ENCODE measurements at places on chromosomes 16 and 17.

DNA sequence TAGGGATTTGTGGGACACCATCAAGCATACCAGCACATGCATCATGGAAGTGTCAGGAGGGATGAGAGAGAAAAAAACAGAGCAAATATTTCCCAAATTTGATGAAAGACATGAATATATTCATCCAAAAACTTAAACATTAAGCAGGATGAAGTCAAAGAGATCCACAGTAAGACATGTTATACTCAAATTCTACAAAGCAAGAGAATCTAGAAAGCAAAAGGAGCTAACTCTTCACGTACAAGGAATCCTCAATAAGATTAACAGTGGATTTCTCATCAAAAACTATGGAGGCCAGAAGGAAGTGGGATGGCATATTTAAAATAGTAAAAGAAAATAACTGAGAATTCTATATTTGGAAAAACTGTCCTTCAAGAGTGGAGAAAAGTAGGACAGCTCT is 374.8 kb downstream of the ZFHX3 start:
- no peak for DNase-seq

DNA sequence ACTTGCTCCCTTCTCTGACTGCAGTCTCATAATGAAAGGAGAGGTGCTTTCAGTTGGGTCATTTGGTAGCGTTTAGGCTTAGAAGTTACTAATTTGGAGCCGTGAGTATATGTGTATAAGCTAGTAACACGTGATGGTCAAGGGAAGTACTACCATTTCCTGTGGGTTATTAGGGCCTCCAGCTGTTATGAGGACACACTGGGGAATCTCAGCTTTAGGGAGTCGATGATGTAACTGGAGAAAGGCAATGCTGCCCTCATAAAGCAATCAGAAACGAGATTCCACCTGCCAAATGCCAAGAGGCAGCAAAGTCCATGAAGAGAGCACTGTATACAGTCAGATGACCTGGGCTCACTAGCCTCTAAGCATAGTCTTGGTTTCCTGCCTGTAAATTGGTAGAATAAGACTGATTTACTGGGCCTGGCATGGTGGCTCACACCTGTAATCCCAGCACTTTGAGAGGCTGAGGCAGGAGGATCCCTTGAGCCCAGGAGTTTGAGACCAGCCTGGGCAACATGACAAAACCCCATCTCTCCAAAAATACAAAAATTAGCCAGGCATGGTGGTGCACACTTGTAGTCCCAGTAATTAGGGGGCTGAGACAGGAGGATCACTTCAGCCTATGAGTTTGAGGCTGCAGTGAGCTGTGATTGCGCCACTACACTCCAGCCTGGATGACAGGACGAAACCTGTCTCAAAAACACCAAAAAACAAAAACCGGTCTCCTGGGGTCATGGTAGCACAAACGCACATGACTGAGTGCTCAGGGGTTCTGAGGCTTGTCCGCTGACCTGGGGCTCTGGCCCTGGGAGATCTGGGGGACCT is 53.0 kb downstream of the SF3B3 start:
- DNase-seq: no peak

- no peak for DNase-seq
Observed at GRCh38 chr17:48328457-48328856, 101.6 kb downstream of the SKAP1 start.

GRCh38 chr17:80082403-80083135 is 18.8 kb upstream of the GAA start:
- peak; percentile 75 for DNase-seq

DNA sequence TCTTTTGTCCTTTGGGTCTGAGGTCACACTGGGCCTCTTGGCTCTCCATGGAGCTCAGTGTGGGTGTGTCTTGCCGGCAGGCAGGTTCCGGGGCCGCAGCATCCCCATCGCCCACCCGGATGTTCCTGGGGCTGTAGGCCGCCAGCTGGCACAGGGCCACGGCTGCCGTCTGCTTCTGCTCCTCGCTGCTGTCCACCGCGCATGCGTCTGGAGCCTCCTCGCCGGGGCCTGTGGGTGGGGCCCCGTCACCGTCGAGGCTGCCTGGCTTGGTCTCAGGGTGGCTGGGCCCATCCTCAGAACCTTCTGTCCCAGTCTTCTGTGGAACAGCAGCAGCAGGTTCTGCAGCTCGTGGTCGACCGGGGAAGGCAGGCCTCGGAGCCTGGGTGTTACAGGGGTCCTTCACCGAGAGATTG is 9.6 kb downstream of the ZNF750 start:
- DNase-seq: no peak

DNA sequence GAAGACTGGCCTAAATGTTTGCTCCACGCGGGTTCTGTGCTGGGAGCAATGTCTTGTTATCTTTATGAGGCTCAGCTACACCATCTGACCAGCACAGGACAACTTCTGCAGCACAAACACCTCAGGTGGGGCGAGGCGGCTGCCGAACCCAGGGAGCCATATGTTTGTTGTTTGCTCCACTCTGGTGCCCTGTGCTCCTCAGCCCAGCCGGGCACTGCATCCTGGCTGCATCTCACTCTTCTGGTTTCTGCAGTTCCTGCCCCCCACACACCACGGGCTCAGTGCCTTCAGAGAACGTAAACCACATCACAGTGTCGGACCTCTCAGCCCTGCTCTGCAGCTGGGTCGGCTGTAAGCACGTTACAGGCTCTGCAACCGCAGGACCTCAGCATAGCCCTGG is 32.4 kb downstream of the MXRA7 start:
- DNase-seq: peak; percentile 64

DNA sequence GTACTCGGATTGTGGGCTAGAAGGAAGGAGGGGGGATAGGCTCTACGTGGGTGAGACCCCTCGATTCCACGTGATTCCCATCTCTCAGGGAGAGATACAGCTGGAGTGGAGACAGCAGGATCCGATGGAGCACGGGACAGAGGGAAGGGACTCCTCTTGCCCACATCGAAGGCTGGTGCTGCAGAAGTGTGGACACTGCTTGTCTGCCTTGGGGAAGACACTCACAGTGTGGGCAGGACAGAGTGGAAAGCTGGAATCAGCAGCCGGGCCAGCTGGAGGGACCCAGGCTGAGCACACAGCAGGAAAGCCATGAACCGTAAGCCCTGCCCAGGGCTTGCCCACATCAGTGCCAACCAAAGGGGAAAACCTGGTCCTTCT is 42.1 kb upstream of the RPH3AL start:
- no peak for DNase-seq

DNA sequence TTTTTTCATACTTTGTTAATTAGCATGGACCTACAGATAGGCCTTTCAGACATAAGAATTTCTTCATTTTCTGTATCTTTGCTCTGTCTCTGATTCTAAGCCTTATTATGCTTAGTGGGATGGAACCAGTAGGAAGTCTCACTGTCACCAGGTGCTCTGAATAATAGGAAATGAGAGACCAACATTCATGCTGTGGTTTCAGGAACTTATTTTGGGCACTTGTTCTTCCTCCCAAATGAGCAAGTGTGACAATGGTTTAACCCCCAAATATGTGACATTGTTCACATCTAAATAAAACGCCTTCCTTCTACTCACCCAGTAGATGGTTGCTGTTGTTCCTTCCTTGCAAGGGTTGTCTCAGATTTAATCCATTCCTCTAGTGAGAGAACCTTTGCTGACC is 100.2 kb downstream of the SYCE1L start:
- DNase-seq: no peak

GRCh38 chr16:1535391-1536291 is 2.2 kb downstream of the TMEM204 start:
- peak; percentile 70 for DNase-seq

DNA sequence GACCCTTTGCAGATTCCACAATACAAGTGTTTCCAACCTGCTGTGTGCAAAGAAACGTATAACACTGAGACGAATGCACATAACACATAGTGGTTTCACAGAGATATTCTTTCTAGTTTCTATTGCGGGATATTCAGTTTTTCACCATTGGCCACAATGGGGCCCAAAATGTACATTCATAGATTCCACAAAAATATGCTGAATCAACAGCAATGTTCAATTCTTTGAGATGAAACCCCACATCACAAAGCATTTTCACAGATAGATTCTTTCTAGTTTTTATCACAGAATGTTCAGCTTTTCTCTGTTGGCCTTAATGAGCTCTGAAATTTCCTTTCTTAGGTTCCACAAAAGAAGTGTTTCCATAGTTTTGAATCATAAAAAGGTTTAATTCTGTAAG is 2472.3 kb downstream of the TP53TG3F start:
- no peak for DNase-seq

- no peak for DNase-seq
Observed at GRCh38 chr17:50925296-50925891, 59.2 kb upstream of the TOB1 start.

GRCh38 chr17:2867441-2868424 is 71.5 kb downstream of the RAP1GAP2 start:
- DNase-seq: no peak

GRCh38 chr16:87243478-87243877 is 73.7 kb downstream of the C16orf95 start:
- no peak for DNase-seq

DNA sequence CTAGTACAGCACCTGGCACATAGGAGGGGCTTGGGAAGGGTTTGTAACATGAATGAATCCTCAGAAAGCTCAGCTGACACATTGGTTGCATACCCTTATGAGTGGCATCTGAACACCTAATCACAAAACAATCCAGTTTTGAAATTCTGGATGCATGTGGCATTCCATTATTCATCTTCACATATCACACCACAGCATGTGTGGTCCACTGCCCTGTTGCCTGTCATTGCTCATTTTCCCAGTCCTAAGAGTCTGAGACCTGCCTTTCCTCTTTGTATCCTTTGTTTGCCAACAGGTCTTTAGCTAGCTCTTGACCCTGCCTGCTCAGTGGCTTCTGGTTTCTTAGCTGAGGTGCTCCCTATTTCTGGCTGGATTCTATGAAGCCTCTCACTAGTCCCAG is 170.8 kb upstream of the ASIC2 start:
- DNase-seq: no peak

GRCh38 chr16:68126395-68126794 is 41.2 kb downstream of the NFATC3 start:
- DNase-seq: no peak

- no peak for DNase-seq
Observed at GRCh38 chr17:77815127-77815905, 143.2 kb upstream of the TNRC6C start.

DNA sequence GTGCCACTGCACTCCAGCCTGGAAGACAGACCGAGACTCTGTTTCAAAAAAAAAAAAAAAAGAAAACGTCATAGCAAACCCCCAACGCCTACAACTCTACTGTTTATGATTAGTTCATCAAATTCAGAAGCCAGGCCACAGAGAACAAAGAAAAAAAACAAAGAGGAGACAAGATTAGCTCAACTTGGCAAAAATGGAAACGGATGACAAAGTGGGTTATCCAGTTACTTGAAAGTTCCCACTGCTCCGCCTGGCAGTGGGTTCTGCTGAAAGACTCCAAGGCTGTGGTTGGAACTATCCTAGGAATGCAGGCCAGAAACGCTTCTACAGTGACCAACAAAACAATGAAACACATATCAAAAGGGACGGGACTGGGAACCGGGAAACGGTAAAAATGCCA is 53.1 kb downstream of the MRM3 start:
- no peak for DNase-seq

DNA sequence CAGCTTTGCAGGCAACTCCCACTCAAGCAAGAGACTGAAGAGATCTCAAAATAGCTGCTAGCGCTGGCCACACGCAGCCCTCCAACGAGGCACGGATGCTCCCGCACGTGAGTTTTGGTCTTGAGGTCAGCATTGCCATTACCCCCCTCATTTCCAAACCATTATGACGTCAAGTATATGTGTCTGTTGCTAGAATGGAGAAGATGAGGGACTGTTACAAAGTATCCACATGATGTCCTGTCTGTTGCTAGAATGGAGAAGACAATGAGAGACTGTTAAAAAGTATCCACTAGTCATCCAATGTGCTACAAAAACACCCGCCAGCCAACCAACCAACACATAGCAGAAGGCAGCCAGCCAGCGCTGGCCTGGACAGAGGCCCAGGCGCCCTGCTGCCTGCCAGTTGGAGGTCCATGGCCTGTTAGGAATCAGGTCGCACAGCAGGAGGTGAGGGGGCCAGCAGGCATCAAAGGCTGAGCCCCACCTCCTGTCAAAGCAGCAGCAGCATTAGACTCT is 24.8 kb downstream of the KLHDC4 start:
- DNase-seq: no peak

- DNase-seq: no peak
Observed at GRCh38 chr17:45579529-45580495, 89.3 kb upstream of the PLEKHM1 start.

DNA sequence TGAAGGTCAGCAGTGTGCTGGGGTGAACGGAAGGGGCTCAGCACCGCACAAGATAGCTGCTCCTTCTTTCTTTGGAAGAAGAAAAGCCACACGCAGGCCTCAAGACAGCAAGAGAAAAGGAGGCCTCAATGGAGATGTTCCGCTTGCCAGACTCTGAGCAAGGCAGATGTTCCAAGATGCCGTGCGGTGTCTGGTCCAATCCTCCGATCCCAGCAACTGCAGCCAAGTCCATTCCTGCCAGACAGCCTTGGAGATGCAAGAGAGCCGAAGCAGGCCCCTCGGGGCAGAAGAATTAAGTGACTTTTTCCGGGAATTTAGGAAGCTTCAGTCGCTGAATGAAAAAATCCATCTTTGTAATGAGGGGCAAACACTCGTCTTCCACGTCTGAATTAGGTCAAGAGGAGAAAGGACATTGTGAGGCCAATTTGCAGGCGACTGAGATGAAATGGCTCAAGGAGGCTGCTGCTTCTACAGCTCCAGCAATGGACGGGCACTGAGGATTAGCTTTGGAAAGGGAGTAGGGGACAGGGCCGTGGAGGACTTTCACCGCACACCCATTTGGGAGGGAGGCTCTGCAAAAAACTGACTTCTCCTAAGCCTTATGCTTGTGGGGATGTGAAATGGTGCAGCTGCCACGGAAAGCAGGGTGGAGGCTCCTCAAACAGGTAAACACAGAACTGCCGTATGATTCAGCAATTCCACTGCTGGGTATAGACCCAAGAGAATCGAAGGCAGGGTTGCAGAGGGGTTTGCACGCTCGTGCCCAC is 44.7 kb downstream of the RPH3AL start:
- DNase-seq: no peak

DNA sequence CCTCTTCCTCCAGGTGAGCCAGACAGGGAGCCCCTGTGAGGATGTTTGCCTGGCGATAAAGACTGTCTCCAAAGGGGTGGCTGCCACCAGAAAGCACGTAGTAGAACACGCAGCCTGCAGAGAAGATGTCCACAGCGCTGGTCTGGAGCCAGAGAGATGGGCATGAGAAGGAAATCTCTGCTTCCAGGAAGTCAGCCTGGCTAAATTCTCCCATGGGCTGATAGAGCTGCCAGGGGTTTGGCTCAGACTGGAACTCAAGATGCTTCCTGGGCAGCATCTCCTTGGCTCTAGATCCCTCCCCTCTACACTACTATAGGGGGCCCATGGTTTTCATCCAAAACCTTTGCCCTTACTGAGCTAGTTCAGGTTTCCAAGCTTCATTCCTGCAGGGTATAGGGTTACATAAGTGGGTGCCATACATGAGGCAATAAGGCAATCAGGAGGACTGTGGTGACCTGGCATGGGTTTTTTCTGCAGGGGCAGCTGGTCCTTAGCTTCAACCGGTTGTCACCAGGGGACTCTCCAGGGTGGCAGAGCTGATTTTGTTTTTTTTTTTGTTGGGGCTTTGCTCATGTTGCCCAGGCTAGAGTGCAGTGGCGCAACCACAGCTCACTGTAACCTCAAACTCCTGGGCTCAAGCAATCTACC is 13.6 kb downstream of the PLK1 start:
- DNase-seq: no peak
